ENCODE measurements at places on chromosomes 2 and 18.
A peak's percentile ranks its signal among the peaks of the same experiment; 100 is the strongest.

DNA sequence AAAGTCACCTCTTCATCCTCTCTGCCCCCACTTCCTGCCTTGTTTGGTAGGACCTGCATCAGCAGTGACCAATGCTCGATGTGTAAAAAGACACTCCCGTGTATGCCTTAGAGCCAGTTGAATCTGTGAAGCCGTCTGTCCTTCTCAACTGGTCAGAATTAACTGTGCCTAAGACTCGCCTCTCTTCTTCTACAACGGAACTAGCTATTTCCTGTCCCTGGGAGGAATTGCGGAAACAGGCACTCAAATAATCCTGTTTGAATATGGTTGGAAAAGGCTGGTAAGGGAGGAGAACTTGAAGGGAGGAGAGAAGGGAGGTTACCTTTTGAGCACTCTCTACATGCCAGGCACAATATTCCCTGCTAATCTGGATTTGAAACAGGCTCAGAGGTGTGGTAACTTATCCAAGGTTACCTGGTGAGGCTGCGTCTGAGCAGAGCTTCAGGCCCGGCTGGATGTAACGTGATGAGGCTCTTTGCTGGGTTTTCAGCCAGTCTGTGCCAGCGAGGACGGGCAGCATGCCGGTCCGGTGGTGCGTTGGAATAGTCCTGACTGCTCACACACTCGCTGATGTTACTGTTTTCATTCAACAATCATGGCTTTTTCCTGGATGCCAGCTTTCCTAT, 127.0 kb downstream of the FAM168B start:
- DNase-seq = no peak

DNA sequence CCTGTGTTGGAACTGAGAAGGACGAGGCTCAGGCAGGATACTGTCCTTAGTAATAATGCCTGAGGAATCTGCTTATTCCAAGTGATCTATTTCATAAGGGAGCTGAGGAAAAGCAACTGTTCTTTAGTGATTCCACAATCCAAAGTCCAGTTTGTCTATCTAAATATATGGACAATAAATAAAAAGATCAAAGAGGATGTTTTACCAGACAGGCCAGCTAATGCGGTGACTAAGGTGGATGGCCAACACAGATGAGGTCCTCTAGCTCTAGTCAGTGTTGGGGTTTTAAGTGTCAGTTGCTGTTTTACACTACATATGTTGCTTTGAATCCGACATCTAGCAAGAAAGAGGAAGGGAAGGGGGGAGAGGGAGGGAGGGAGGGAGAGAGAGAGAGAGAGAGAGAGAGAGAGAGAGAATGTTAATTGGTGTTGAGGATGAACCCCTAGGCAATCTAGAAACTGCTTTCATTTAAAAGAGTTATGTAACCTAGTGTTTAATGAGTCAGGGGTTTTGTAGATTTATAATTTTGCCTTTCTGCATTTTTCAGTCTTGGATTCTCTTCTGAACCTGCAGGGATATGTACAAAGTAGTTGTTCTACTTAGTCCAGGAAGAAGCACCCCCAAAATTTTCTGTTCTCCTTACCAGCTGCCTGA, 27.0 kb upstream of the SCN1A start:
- no peak for DNase-seq

DNA sequence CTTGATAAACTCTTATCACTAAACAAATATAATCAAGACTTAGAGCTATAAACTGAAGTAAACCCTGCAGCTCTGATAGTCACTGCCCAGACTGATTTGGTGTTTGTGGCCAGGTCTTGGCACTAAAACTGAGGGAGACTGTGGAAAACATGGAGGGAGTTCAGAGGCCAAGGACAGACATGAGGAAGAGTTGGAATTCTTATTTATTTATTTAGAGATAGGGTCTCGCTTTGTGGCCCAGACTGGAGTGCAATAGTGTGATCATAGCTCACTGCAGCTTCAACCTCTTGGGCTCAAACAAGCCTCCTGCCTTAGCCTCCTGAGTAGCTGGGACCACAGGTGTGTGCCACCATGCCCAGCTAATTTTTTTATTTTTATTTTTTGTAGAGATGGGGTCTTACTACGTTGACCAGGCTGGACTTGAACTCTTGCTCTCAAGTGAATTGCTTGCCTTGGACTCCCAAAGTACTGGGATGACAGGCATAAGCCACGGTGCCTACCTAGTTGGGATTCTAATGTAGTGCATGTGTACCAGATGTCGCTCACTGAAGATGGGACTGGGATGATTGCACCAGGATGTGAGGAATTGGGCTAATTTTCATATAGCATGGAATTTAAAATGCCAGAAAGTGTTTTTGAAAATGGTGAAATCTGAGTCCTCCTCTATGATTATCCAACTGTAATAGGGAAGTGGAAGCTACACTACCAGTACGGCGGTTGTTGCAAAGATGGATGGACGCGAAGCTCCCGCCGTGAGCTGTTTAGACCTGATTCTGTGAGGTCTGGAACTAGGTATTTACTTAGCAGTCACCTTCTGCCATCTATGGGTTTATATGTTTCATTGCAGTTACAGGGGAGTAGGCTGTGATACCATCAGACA, 52.7 kb upstream of the CTLA4 start:
- DNase-seq = peak; percentile 44

GRCh38 chr2:229339618-229340017, 68.5 kb upstream of the PID1 start:
- DNase-seq = no peak

- DNase-seq = no peak
These were observed 143.7 kb downstream of the USP34 start for GRCh38 chr2:61327173-61327572.

- no peak for DNase-seq
These were observed 410.0 kb upstream of the TNP1 start for GRCh38 chr2:217269701-217270484.

DNA sequence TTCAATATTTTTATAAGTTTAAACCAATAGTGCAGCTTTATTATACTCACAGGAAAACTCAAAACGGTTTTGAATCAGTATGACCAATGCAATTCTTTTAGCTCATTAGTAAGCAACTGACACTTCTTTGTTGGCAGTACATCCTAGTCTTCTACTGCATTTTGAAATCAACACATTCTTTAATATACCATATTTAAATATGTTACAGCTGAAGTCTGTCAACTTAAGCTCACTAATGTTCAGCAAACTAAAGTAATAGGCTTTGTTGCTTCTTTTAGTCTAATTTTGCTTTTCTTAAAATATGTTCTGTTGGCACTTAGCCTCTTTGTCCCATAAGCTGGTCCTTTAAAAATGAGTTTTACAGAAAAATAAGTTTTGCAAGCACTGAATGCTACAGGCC, 55.4 kb upstream of the CCBE1 start:
- DNase-seq = no peak

GRCh38 chr2:63738019-63738418, 103.7 kb upstream of the UGP2 start:
- DNase-seq = no peak

DNA sequence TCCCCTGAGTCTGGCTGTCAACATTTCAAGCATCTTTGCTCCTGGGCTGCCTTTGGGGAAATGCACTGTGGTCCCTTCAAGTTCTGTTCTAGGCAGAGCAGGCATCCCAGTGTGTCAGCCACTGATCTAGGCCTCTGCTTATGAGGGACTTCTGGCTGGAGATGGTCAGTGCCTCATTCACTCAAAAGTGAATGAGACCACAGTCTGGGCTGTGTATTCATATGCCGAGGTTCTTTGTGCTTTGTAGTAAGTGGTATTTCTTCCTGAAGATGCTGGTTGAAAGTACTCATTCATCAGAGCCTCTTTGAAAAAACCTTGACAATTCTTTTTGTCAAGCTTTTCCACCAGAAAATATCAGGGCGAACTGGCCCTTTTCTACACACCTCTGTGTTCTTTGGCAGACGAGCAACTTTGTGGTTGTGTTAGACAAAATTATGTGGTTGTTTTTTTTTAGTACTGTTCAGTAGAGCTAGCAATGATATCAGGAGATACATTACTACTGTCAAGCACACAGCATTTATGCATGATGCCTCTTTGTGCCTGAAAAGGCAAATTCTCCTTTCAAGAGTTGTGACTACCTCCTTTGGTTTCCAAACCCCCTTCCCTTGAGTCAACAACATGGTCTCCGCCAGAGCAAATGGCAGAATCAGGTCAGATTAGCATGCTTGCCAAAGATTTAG, 510.9 kb upstream of the NRP2 start:
- no peak for DNase-seq

DNA sequence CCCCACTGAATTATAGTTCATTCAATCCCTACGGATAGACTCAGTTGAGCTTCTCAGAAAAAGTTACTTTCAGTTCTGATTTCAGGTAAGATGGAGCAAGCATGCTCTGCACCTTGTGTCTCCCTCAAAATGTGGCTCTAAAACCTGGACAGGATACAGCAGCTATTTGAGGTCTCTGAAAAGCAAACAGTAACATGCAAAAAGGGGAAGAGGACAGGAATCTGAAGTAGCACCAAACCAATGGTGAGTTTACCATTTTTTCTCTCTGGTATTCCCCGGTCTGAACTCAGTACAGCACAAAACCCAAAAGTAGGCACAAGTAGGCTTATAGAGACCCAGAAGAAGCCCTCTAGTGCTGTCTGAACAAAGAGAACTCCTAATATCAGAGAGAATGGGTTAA, 34.1 kb downstream of the LANCL1 start:
- DNase-seq = no peak

GRCh38 chr2:48412443-48413250, 117.3 kb upstream of the STON1 start:
- no peak for DNase-seq

- DNase-seq = no peak
These were observed 176.0 kb downstream of the ACKR3 start for GRCh38 chr2:236745420-236746210.

DNA sequence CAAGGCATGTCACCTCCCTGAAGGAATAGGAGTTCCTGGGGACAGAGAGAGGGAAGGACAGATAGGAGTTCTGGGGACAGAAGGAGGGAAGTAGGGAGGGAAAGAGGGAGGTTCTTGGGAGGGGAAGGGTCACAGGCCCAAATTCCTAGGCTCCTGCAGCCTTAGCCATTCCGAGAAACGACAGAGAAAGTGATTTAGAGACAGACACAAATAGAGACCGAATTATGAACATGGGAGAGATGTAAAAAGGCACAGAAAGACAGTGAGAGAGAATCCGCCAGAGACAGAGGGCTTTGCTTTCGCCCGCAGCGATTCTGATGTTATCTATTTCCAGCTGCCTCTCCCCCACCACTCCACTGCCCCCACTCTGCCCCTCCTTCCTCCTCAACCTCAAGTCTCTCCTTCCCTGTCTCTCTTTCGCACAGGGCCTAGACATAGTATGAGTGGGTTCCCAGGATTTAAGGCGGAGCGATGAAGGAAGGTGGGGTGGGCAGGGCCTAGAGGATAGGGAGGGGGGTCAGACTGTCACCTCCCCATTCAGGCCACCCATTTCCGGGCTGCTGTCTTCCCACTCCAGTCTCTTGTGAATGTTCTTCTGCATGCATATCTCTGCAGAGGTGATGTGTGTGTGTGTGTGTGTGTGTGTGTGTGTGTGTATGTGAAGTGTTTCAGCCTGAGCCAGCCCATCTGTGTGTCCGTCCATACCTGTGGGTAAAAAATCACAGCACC, 3.3 kb upstream of the WNT6 start:
- DNase-seq = no peak

- DNase-seq = no peak
These were observed 138.3 kb upstream of the STON1 start for GRCh38 chr2:48391616-48392015.

DNA sequence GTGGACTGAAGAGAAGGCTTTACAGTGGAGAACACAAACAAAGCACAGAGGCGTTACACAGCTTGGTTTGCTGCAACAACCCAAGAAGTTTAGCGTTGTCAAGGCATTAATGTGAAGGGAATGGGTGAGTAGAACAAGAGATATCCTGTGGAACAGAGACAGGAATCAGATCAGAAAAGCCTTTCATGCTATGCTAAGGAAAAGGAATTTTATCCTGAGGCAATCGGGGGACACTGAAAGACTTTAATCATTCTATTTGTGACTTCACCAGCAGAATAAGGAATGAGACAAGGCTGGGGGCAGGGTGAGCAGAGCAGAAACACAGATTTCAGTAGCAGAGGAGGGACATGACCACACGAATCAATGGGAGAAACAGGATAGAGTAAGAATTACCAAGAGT, 600.7 kb downstream of the IRS1 start:
- no peak for DNase-seq

DNA sequence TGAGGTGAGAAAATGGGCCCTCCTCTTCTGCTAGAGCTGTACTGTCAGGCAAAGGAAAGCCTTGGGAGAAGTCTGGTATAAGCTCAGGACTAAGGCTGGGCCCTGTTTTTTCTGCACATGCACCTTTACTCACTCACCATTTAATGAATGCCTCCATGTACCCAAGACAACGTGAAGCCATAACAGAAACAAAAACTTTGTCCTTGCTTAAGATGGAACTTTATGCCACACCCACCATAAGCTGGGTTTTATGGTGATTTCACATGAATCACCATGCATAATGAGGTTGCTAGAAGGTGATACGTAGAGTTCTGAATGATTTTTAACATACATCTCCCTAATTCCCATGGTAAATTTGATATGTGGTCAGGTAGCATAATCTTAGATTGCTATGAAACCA, 63.7 kb upstream of the CYP26B1 start:
- DNase-seq = no peak

GRCh38 chr2:46656640-46657039, 177.3 kb downstream of the TMEM247 start:
- no peak for DNase-seq

- no peak for DNase-seq
These were observed 5.1 kb upstream of the CALCRL start for GRCh38 chr2:187453078-187453641.

DNA sequence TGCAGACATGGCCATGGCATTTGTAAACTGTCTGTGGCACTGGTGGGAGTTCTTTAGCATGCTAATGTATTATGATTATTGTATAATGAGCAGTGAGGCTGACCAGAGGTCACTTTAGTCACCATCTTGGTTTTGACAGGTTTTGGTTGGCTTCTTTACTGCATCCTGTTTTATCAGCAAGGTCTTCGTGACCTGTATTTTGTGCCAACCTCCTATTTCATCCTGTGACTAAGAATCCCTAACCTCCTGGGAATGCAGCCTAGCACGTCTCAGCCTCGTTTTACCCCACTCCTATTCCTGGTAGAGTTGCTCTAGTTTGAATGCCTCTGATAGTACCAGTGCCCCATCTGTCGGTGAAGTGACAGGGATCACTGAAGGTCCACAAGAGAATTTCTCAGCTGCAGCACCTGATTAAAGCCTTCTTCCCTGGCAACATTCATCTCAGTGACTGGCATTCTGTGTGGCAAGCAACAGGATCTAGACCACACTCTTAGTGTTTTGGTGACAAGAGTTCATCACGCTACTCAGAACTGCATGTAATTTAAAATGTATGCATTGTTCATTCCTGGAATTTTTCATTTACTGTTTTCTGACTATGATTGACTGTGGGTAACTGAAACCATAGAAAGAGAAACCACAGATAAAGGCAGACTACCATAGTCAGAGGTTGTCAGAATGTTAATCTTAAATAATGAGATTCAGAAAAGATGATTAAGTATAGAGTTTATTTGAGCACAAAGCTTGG, 43.0 kb upstream of the GPR39 start:
- DNase-seq = no peak

DNA sequence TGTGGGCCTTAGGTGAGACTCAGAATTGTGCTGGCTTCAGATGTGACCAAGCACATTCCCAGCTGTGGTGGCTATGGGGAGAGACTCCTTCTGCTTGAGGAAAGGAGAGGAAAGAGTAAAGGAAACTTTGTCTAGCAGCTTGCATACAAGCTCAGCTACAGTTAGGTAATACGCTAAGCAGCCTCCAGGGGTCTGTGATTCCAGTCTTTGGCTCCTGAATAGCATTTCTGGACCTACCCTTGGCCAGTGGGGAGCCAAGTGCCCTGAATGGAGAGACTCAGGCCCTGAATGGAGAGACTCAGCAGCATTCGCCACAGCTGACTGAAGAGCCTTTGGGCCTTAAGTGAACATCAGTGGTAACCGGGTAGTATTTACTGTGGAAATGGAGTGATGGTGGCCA, 227.4 kb upstream of the CDH7 start:
- DNase-seq = no peak
